GM12878 (cell line): ENCODE measurements at places on chromosomes 16 and 17. TPM values are rescaled to one million over a fixed set of nuclear protein-coding genes. Genes with fewer than 3 reads are reported as not detected.
A peak's percentile ranks its signal among the peaks of the same experiment; 100 is the strongest.

Gene EVI2A
- 21.4 and 22.9 TPM in 2 replicates for total RNA-seq

Gene GSG1L2
- total RNA-seq: not detected in 2 replicates

Gene AOC3
- total RNA-seq: 0.56 and 0.80 TPM in 2 replicates

GRCh38 chr16:11499295-11500089 lies 87.2 kb downstream of the LITAF start:
- H3K4me1 ChIP-seq: peaks cover 33% of the 10 kb centered on the region
- no peaks in the 10 kb centered on the region for H3K36me3 ChIP-seq
- no peak overlapping the region for H3K4me3 ChIP-seq
- DNase-seq: no peak
- H3K27me3 ChIP-seq: no peaks in the 10 kb centered on the region; the same call in 1 of the 2 replicates

Gene MT4
- total RNA-seq: not detected in 2 replicates

DNA sequence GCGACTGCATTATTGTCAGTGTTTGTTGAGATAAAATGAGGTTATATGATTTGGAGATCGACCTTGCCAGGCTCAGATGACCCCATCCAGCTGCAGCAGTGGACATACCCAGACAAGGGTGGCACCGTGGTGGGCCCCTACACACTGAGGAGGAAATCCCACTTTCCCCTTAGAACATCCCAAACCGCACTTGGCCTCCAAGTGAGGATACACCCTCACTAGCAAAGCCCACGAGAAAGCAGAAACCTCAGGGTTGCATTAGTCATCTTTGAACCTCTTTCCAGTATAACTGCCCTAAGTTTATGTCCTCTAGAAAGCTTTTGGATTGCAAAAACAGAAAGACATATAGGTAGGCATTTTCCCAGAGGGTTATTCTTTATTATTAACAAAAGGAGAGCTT lies 101.5 kb downstream of the CLEC16A start:
- no peaks in the 10 kb centered on the region for H3K4me1 ChIP-seq
- H3K36me3 ChIP-seq: peaks cover 15% of the 10 kb centered on the region; the same call in 1 of the 2 replicates
- H3K27me3 ChIP-seq: no peaks in the 10 kb centered on the region
- no peak overlapping the region for H3K27ac ChIP-seq

DNA sequence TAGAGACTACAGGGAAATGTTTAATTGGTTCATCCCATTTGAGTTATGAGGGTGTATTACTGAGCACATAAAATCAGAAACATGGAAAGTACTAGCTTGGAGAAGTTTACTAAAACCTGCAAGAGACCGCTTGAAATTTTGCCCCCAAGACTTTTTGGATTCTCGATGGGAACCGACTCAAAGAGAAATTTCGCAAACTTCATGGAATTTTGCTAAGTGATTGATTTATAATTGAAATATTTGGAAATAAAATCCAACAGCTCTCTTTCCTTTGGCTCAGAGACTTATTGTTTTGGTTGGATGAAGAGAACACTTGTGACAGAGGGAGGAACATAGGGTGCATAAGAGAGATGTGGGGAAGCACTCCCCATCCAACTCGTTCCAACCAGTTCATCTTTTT lies 574.4 kb downstream of the WWOX start:
- H3K4me1 ChIP-seq: no peaks in the 10 kb centered on the region
- no peaks in the 10 kb centered on the region for H3K36me3 ChIP-seq
- no peak overlapping the region for H3K4me3 ChIP-seq
- DNase-seq: no peak

DNA sequence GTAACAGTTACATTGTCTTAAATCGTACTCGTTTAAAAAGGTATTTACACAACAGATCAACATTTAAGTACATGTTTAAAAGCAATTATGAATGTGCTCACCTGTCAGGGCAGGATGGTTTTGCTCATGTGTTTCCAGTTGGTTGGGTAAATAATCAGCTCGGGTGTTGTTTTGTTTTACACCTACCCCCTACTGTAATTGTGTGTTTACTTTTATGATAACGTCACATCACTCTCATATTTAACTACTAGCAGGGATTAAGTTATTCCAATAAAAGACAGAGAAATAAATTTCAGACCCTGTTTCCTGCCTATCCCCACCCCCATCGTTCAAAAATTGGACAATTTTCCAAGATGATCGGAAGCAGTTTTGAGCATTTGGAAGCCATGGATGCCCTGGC lies 390.2 kb downstream of the SEC14L1 start:
- H3K36me3 ChIP-seq: no peaks in the 10 kb centered on the region
- no peaks in the 10 kb centered on the region for H3K4me1 ChIP-seq
- H3K4me3 ChIP-seq: no peak overlapping the region

Gene WFIKKN1
- 0.27 and 0.41 TPM in 2 replicates for total RNA-seq

GRCh38 chr16:77030600-77030999 lies 160.4 kb upstream of the MON1B start:
- no peak for DNase-seq
- no peaks in the 10 kb centered on the region for H3K4me1 ChIP-seq
- H3K27ac ChIP-seq: no peak overlapping the region
- H3K27me3 ChIP-seq: no peaks in the 10 kb centered on the region

Gene RASL10B
- 0.05 TPM in 1 of 2 replicates, not detected in the other for total RNA-seq

Gene TUBB3
- 1.6 and 2.3 TPM in 2 replicates for total RNA-seq

DNA sequence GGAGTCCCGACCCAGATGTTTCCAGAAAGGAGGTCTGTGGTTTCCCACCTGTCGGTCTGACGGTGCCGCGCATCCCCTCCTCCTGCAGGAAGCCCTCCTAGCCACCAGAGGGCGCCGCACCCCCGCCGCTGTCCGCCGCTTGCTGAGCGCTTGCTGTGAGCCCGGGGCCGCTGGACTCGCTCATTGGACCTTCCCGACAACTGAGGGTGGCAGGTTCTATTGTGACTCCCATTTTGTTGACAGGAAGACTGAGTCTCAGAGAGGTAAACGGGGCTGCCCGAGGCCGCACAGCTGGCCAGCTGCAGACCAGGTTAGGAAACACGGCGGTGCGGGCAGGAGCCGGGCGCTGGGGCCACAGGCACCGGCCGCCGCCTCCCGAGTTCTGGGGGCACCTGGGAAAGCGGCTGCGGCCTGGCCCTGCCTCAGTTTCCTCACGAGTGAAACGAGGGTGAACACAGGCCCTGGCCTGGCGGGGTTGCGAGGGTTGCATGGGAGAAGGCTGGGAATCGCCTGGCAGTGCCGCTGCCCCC lies 191.1 kb upstream of the CIBAR2 start:
- no peaks in the 10 kb centered on the region for H3K27me3 ChIP-seq
- no peak overlapping the region for H3K27ac ChIP-seq
- H3K4me1 ChIP-seq: peaks cover 7% of the 10 kb centered on the region

DNA sequence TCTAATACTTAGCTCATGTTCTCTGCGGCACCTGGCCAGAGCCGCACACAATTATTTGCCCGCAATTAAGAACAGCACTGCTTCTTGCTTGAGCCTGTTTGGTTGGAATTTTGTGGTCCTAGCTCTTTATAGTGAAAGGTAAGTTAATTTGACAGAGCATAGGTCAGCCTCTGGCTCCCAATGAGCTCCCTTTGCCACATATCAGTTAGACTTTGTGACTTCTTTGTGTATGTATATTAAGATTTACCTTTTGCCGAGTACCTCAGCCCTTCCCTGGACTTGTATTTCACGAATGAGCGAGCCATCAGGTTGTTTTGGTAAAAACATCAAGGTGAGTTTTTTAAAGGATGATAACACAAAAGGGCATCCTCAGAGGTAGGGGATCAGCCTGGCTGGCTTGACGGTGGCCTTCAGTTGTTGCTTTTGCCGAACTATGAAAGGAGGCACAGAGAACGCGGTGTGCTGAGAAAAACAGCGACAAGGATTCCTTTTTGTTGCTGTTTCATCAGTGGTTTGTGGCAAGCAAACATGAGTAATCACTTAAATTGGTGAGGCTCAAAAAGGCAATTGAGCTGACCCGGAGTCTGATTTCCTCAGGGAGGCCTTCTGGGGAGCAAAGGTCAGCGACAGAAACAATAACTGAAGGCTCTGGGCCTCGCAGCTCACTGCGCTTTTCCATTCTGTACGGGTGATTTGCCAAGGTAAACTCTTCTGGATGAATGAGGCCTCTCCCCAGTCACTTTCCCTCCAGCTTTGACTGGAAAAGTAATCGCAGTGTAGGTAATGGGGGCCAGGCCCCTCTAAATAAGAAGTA lies 163.6 kb downstream of the HS3ST3A1 start:
- H3K36me3 ChIP-seq: no peaks in the 10 kb centered on the region
- H3K27ac ChIP-seq: no peak overlapping the region
- H3K4me3 ChIP-seq: no peak overlapping the region

Gene SLC13A2
- 0.13 TPM in 2 replicates for total RNA-seq

GRCh38 chr17:50055055-50055425 lies 870 bp upstream of the ITGA3 start:
- no peaks in the 10 kb centered on the region for H3K36me3 ChIP-seq
- H3K27ac ChIP-seq: no peak overlapping the region
- peak overlapping the region; percentile 90 for H3K4me3 ChIP-seq
- H3K27me3 ChIP-seq: no peaks in the 10 kb centered on the region

DNA sequence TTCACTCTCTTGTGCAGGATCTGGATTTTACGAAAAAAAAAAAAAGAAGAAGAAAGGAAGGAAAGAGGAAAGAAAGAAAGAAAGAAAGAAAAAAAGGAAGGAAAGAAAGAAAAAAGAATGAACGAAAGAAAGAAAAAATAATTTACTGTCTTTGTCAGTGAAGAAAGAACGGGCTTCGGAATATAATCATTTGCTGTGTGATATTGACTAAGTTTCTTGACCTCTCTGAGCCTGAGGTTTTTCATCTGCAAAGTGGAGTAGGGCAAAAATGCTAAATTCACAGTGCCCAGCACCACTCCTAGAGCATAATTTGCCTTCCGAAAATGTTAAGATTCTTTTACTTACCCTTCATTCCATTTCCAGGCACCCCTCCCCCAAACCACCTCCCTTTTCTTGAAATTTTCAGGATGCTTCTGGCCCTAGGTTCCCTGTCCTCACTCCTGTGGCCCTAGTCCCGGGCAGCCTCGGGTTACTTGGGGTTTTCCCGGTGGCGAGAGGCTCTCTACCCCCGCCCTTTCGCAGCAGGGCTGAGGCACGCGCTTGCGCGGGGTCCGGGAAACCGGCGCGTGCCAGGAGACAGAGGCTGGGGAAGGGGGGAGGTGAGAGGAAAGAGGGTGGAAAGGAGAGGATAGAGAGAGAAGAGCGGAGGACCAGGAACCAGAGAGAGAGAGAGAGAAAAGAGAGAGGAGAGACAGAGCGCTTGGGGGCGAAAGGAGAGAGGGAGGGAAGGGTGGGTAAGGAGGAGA lies at the start of gene CNTNAP1:
Gene CNTNAP1 (plus strand): TSS at position 556 of the 746 bp plus-strand sequence. CDS start 299 bp downstream, outside the sequence.
- H3K27me3 ChIP-seq: no peaks in the 10 kb centered on the region
- DNase-seq: no peak
- H3K4me1 ChIP-seq: peaks cover 19% of the 10 kb centered on the region
- peaks cover 8% of the 10 kb centered on the region; the same call in 1 of the 2 replicates for H3K36me3 ChIP-seq
- H3K4me3 ChIP-seq: peak within 1 kb of the TSS; percentile 92

GRCh38 chr17:41456204-41456603 lies 11.0 kb downstream of the KRT32 start:
- H3K36me3 ChIP-seq: no peaks in the 10 kb centered on the region
- DNase-seq: no peak
- no peak overlapping the region for H3K27ac ChIP-seq
- H3K27me3 ChIP-seq: no peaks in the 10 kb centered on the region
- H3K4me3 ChIP-seq: no peak overlapping the region
- H3K4me1 ChIP-seq: no peaks in the 10 kb centered on the region
